ENCODE measurements at places on chromosomes 4 and X. TPM values are rescaled to one million over a fixed set of nuclear protein-coding genes. Genes with fewer than 3 reads are reported as not detected.
A peak's percentile ranks its signal among the peaks of the same experiment; 100 is the strongest.

GRCh38 chr4:43234626-43235415 lies 342.3 kb downstream of the GRXCR1 start:
- DNase-seq, result no peak

GRCh38 chr4:105838082-105838481 lies 57.2 kb upstream of the NPNT start:
- no peak for DNase-seq

- no peak for DNase-seq
Observed at GRCh38 chr4:98745366-98745765, 87.0 kb upstream of the TSPAN5 start.

- no peak for DNase-seq
Observed at GRCh38 chr4:139736661-139737060, 71.0 kb downstream of the MGST2 start.

GRCh38 chr4:6221851-6222760 lies 21.8 kb upstream of the JAKMIP1 start:
- DNase-seq, result peak; percentile 57

GRCh38 chr4:1309261-1310010 lies 19.7 kb downstream of the MAEA start:
- DNase-seq, result peak; percentile 71

- DNase-seq, result no peak
Observed at GRCh38 chr4:98517218-98518021, 141.0 kb downstream of the TSPAN5 start.

GRCh38 chr4:44150091-44150576 lies 298.5 kb downstream of the KCTD8 start:
- no peak for DNase-seq

Gene EGF
- total RNA-seq, result 0.48 TPM

Gene PPP1R2C
- not detected for total RNA-seq

Gene DDX53
- not detected for total RNA-seq

Gene CPZ
- total RNA-seq, result not detected

Data from natural killer cell (primary cell).